ENCODE measurements at places on chromosomes 6 and 20. TPM values are rescaled to one million over a fixed set of nuclear protein-coding genes. Genes with fewer than 3 reads are reported as not detected.

ZSCAN16 gene
- total RNA-seq, result 6.9 TPM

PACSIN1 gene
- total RNA-seq, result 2.7 TPM

WFDC12 gene
- not detected for total RNA-seq

RNF39 gene
- total RNA-seq, result not detected

Data from temporal lobe (tissue), 4 donors.